NCI-H774 (cell line): ENCODE measurements at places on chromosomes 2 and 18.

- no peak for DNase-seq
Observed at GRCh38 chr2:55618025-55618274, 528 bp upstream of the PPP4R3B start.

GRCh38 chr2:4047961-4048891 is 344.9 kb downstream of the DCDC2C start:
- no peak for DNase-seq

GRCh38 chr2:171878481-171878993 is 15.5 kb downstream of the SLC25A12 start:
- no peak for DNase-seq

GRCh38 chr18:4283746-4284291 is 171.3 kb downstream of the DLGAP1 start:
- DNase-seq: no peak

DNA sequence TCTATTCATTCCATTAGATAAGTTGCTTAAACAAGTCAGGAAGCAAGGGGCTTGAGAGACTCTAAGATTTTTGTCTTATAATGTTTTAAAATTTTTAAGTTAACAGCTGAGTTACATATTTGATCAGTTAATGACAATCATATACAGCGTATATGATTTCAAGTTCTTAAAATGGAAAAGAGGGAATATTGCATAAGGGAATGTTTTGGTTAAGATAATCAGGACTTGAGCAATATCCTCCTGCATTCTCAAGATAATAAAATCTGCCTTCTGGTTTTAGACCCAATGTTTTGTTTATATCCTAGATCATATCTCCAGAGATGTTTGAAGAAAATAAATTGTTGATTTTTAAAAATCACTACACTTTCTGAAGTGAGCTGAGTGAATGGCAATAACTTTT is 13.4 kb upstream of the DYNC1I2 start:
- DNase-seq: no peak

DNA sequence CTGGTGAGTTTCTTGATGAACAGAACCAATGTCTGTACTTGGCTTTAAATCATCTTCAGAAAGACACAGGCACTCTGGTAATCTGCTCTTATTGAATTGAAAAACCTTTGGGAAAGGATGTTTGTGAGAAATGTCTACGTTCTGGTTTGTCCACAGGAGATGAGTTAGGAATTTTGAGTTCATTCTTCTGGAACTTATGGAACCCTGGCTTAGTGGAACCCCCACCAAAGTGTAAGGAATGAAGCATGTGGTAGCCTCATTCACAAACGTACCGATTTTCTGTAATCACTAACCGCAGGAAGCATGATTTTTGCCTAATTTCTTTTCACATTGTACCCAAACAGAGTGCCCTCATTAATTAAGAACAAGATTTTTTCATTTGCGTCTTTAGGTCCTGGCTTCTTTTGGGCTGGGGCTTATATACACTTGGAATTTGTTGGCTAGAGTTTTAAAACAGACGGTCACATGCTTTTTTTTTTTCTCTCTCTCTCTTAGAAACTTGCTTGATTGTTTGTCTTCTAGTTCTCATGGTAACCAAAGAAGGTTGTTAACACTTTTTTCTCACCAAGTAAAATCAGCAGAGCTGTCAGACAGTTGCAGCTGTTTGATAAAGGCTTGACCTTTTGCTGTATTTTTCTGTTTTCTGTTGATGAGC is 314.1 kb upstream of the THUMPD2 start:
- no peak for DNase-seq

- DNase-seq: no peak
Observed at GRCh38 chr18:54127759-54128378, 96.6 kb downstream of the MBD2 start.

DNA sequence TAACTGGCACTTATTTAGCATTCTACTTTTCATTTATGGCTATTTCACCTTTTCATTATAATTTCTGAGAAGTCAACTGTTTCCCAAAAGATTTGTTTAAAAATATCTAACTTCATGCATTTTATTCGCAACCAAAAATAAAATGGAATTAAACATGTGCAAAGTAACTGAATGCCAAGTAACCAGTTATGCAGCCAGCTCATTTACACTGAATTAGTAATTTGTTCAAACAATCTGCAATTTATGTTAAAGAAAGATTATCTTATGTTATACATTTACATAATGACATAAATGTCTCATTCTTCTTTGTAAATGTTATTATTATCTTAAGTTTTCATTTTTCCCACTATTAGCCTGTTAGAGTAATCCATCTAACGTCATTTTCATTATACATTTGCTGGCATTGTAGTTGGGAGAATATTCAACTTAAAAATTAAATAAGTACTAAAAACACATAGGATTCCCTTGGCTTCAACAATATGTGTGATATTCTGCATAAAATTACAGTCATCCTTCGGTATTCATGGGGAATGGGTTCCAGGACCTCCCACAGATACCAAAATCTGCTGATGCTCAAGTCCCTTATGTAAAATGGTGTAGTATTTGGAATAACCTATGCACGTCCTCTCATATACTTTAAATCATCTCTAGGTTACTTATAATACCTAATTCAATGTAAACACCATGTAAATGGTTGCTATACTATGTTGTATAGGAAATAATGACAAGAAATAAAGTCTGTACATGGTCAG is 43.7 kb upstream of the STAM2 start:
- no peak for DNase-seq

- DNase-seq: no peak
Observed at GRCh38 chr2:199019898-199020507, 437.7 kb downstream of the SATB2 start.

GRCh38 chr2:145199042-145199441 is 679.1 kb upstream of the ZEB2 start:
- no peak for DNase-seq

DNA sequence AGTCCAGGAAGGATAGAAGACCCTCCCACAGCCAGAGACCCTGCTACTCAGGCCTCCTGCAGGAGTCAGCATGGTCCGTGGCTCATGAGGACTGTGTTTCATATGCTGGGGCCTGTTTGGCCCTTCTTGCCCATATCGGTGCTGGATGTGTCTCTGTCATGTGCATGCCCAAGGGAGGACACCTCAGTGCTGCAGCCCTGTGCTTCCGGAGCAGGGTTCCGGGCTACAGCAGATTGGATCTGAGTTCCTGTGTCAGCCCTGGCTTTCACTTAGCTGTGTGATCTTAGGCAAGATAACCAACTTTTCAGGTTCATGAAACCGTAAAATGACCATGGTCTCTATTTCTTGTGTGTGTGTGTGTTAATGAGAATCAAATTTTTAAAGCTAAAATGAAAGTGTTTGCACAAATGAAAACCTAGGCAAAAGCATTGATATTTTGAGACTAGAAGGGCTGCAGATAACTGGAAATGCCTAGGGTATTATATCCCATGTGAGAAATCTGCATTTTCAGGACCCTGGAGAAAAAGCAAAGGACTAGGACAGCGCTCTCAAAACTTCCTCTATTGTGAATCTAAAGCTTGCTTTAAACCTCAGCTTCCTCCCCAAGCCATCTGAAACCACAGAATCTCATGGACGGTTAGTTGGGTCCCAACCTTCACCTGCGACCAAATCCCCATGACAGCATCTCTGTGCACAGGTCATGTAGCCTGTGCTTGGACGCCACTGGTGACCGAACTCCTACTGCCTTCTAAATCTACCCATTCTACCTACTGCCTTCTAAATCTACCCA is 58.8 kb upstream of the CAPN13 start:
- no peak for DNase-seq

- no peak for DNase-seq
Observed at GRCh38 chr18:30970196-30970816, 72.2 kb downstream of the DSC3 start.

DNA sequence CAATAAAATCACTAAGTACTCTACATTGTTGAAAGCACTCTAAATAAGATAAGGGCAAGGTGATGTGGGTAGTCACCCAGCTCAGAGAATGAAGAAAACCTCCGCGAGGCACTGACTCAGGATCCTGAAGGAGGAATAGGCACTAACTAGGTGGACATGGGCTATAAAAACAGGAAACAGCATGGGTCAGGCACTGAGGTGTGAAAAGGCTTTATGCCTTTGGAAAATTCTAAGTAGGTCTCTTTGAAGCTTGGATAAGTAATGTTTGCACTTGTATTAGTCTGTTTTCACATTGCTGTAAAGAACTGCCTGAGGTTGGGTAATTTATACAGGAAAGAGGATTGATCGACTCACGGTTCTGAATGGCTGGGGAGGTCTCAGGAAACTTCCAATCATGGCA is 161.6 kb downstream of the EPHA4 start:
- no peak for DNase-seq

- DNase-seq: no peak
Observed at GRCh38 chr2:6978991-6979390, 61.8 kb downstream of the RNF144A start.

DNA sequence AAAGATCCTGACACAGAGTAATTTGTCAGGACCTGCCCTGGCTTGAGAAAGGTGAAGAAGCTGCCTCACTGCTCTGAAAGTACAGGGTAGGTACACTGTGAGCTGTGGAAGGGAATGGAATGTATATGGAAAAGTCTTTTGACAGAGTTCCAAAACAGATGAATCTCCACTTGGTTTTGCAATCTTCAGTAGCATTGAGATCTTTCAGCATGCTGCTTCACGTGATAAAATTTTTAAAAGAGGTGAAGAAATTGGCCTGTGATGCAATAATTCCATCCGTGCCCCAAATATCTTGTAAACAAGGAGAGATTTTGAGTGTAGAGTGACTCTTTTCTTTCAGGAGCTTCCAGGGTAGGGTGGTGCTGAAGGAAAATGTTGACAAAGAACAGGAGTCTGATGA is 123.1 kb downstream of the OSR1 start:
- no peak for DNase-seq

GRCh38 chr2:109428841-109429566 is 184.8 kb downstream of the SEPTIN10 start:
- no peak for DNase-seq

DNA sequence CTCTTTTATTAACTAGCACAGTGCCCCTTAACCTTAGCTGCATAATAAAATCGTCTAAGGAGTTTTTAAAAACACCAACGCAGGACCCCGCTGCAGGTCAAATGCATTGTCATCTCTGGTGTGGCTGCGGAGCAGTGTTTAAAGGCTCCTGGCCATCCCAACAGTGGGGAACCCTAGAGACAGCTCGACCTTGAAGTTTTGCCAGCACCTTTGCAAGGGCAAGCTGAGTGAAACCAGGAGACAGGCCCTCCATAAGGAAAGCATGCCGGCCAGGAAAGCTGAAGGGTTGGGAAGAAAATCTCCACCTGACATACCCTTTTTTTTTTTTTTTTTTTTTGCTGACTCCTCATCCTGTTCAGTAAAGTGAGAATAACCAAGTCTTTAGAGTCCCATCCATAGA is 349.0 kb downstream of the CMPK2 start:
- DNase-seq: no peak

GRCh38 chr18:79200546-79201268 is 131.5 kb downstream of the ATP9B start:
- no peak for DNase-seq

DNA sequence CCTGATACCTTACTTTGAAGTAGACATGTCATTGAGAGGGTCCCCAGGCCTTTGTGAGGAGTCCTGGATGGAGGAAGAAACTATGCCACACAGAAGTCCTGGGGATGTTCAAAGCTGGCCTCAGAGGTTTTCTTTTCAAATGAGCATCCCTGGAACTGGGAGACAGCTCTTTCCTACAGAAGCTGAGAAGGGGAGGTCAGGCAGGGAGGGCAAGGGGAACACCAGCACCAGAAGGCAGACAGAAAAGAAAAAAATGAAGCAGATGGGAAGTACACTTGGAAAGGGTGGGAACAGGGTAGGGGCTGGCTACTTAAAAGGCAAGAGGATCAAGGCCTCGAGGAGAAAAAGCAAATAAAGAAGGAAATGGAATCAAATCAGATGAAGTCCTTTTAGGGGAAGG is 120.0 kb downstream of the FMNL2 start:
- no peak for DNase-seq

- DNase-seq: no peak
Observed at GRCh38 chr18:44035554-44035953, 645.1 kb upstream of the SETBP1 start.

- DNase-seq: no peak
Observed at GRCh38 chr2:22450831-22451230, 934.1 kb upstream of the KLHL29 start.

DNA sequence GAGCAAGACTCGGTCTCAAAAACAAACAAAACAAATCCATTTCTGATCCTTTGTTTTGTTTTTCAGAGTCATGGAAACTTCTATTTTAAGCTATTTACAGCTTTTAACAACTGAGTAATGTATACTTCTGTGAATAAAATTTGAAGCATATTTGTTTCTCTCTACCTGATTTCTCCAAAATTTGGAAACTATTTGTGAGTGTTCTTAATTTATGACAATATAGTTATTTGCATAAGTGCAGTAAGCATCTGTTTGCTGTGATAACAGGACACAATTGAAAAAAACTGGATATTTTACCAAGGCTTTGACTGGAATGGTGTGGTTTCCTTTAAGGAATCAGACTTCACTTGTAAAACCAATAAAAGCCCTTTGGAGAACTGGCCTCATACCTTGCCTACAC is 53.3 kb upstream of the GULP1 start:
- no peak for DNase-seq

DNA sequence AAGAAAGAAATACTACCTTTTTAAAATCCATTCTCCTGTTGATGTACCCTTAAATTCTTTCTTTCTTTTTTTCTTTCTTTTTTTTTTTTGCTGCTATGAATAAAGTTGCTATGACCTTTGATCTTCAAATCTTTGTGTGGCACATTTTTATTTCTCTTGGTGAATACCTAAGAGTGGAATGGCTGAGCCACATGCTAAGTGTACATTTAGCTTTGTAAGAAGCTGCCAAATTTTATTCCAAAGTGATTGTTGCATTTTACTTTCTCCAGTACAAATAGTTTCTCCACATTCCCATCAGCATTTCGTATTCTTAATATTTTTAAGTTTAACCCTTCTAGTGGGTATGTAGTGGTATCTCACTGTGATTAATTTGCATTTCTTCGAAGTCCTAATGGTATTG is 88.8 kb upstream of the RAB27B start:
- DNase-seq: no peak

DNA sequence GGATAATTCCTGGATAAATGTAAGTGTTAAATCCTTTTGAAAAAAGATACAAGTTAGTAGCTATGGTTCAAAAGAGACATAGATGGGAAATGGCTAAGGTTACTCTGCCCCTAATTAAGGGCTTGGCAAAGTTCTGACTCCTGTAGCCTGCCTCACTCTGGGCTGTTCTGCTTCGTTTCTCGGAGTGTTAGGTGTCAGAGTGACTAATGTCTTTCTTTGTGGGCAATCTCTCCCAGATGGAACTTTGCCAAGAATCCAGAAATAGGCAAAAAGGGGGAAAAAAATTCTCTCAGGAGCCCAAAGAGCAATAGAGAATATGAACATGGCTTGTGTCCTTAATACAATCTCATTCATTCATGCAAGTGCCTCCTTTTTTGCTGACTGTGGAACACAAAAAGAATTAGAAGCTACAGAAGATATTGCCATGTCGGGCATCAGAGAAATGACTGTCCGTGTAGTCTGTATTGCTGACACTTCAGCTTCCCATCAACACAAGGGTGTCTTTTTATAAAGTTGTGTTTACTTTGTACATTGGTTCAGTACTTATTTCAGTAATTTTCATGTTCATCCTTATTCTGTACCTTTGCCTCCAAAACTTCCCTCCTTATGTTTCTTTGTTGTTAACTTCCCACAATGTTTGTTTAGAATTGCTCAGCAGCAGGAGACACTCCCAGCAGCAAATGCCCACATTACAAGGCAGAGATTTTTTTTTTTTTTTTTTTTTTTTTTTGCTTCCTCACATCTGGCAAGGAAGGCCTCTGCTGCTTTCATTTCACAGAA is 134.0 kb downstream of the FTCDNL1 start:
- DNase-seq: peak; percentile 0

GRCh38 chr2:9779596-9780264 is 63.5 kb upstream of the TAF1B start:
- no peak for DNase-seq

GRCh38 chr2:200272320-200272719 is 34.2 kb upstream of the SPATS2L start:
- no peak for DNase-seq
